ENCODE measurements at places on chromosomes 13 and 19.
A peak's percentile ranks its signal among the peaks of the same experiment; 100 is the strongest.

- DNase-seq: peak; percentile 73
Observed at GRCh38 chr13:51125495-51126226, 14.6 kb upstream of the C13orf42 start.

GRCh38 chr19:6100284-6100915 is 9.9 kb downstream of the RFX2 start:
- DNase-seq: peak; percentile 78

- DNase-seq: peak; percentile 65
Observed at GRCh38 chr13:98445340-98446233, 131.3 kb downstream of the STK24 start.

DNA sequence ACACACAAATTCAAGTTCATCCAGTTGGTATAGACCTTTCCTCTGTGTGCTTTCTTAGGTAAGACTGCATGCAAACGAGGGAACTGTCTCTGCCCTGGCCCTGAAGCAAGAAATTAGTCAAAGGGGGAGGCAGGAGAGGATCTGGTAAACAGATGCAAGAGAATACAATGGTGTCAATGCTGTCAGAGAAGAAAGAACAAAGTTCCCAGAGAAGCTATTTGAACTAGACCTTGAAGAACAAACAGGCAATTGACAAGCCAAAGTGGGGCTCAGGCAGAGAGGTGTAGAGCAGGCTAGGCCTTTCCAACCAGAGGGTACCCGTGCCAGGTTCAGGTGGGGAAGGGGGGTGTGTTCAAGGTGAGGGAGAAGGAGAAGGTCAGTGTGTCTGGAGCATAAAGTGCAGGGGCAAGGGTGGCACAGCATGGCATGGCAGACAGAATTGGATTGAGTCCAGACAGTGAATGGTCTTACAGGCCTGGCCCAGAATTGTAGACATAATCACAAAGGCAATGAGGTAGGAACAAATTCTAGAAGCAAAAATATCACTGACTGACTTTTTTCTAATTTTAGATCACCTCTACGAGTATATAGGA is 95.0 kb upstream of the STARD13 start:
- no peak for DNase-seq

DNA sequence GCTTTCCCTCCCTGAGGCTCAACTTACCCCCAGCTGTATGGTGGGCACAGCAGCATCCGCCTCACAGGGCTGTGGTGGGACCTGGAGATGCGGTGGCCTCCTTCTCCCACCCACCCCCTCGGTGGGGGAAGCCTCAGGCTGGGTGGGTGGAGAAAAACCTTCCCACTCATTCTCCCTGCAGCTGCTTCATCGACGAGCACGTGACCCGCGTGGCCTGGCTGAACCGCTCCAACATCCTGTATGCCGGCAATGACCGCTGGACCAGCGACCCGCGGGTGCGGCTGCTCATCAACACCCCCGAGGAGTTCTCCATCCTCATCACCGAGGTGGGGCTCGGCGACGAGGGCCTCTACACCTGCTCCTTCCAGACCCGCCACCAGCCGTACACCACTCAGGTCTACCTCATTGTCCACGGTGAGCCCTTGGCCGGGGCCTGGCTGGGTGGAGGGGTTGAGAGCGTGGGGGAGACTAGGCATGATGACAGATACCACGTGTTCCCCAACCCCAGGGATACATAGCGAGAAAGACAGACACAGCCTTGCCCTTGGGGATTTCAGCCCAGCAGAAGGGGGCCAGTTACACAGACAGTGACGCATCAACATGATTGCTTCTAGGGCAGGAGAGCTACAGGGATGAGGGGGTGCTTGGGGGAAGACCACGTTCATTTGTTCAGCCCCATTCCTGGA is 12.2 kb downstream of the IGLON5 start:
- no peak for DNase-seq

DNA sequence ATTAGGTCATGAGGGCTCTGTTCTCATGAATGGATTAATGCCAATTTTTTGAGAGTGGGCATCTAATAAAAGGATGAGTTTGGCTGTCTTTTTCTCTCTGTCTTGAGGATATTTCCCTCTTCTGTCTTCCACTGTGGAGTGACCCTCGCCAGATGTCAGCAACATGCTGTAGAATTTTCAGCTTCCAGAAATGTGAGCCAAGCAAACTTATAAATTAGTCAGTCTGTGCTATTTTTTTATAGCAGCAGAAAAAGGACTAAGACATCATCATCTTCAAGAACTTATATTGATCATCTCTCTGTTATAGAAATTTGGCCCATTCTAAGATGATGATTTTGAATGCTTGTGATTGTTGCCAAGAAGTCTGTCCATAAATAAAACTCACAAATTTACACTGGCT is 431.4 kb downstream of the FGF9 start:
- DNase-seq: no peak

GRCh38 chr13:98364179-98364578 is 187.1 kb upstream of the RNF113B start:
- DNase-seq: no peak

- DNase-seq: peak; percentile 69
Observed at GRCh38 chr13:87123987-87124784, 547.0 kb upstream of the SLITRK5 start.

DNA sequence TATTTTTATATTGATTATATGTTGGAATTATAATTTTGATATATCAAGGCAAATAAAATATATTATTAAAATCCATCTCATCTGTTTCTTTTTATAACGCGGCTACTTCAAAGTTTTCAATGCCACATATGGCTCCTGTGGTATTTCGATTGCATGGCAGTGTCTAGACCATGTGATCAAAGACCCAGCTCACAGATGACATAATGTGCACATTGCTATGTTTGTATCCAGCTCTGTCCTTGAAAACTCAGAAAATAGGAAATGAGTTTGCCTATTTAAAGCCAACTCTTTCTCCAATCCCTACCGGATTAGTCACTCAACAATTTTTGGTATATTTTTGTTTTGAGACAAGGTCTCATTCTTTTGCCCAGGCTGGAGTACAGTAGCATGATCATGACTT is 26.2 kb downstream of the TMTC4 start:
- DNase-seq: no peak

DNA sequence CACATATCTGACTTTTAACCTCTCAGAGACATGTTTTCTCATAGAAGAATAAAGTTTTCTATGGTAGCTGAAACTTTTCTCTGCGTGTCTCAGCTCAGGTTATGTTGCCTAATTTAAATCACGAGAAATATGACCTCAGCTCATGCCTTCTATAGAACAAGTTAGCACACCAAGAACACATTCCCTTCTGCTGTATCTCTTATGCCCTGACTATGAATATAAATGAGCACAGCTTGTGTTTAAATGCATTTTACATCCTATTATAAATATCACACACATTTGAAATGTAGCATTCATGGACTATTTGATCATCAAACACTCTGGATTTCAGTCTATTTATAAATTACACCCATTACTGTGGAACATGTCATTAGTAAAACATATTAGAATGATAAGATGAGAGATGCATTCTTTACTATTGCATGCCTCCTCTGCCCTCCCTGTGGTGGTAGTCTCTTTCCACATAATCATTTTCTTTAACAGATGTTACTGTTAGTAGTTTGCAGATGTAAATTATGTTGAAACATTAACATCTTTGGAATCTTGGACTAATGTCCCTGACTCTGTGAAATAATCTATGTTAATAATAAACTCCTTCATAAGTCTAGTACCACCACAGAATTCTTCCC is 2044.9 kb upstream of the PCDH20 start:
- no peak for DNase-seq

DNA sequence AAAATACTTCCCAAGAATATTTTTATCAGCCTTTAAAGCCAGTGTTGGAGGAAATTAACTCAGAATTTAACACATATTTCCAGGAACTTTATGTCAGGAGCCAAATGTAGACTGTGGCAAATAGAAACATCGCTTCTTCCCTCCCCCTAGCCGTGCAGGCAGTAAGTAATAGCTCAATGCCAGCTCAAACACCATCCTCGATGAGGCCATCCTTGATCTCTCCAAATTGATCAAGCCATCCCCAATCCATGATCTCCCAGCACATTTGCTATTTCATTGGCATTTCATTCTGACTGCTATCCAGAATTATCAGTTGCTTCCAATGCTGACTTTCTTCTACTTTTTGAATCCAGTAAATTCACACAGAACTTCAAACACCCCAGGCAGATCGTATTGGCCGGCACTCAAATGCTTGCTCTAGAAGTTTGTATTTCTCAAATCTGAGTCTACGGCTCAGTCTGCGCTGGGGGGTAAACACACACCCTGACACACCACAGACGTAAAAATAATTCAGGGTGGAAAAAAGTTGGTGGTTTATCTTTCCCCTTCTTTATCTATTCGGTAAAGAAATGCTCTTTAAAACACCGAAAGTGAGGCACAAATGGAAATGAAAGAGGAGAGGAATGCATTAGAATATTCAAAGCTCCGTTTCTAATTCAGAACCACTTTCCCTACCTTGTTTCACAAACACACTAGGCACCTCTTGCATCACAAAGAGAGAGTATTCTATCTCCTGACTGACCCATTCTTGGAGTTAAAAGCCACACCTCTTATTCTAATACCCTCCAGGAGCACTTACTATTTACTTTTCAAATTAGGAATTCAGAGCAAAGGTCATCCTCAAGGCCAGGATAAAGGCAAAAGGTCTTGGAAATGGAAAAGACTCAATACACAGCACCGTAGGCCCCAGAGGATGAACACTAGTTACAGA is 991 bp downstream of the OBI1 start:
- peak; percentile 29 for DNase-seq

- DNase-seq: no peak
Observed at GRCh38 chr13:97275776-97276501, 53.8 kb downstream of the MBNL2 start.

GRCh38 chr19:43620061-43621001 is 902 bp upstream of the ZNF428 start:
- no peak for DNase-seq

DNA sequence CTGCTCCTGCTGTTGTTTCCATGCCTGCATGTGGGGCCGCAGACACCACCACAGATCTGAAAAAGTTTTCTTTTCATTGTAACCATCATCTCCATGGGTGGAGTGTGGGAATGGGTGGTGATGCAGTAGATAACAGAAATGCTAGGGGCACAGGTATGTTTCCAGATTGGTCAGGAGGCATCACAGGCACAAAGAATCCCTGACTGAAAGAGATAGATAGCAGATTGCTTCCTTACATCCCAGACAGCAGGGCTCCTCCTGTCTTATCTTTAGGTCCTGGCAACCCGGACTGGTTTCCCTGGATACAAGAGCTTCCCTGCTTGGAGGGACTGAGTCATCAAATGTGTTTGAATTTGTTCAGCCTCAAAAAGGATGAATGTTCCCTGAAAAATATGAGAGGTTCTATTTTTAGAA is 1937.6 kb downstream of the PCDH9 start:
- no peak for DNase-seq

- DNase-seq: peak; percentile 61
Observed at GRCh38 chr19:55640577-55641425, at the start of gene ZNF580. Gene ZNF580, plus strand, starts transcription at chr19:55641002. Its CDS starts 1,507 bp downstream, at chr19:55642509.

DNA sequence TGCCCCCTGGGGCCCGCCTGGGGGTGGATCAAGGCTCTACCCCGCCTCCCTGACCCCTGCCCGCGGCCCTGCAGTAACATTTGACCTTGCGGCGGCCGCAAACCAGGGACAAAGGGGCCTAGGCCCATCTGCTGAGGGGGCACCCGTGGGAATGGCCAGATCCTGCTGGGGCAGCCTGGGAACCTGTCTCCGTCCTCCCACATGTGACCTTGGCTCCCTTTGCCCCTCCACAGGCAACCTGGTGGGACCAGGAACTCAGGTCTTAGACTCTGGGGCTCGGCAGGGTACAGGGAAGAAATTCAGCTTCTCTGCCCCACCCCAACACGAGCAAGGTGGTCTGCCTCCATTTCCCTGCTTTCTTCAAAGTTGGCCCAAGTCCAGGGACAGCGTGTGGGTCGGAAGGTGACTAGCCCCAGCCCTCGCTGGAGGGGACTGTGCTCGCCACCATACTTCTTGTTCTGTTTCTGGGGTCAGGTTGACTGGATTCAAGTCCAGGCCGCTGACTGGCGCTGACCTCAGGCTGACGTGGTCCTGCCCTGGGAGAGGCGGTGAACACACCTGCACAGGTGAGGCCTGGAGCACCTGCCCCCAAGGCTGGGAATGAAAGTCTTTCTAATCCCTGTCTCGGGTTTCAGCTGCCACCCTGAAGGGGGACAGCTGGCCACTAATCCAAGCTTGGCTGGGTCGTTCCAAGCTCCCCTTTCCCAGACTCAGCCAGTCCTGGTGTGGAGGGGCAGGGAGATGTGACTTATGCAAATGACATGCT is 2.5 kb upstream of the NR2F6 start:
- DNase-seq: no peak

GRCh38 chr19:16205205-16206045 is 7.7 kb downstream of the AP1M1 start:
- no peak for DNase-seq

DNA sequence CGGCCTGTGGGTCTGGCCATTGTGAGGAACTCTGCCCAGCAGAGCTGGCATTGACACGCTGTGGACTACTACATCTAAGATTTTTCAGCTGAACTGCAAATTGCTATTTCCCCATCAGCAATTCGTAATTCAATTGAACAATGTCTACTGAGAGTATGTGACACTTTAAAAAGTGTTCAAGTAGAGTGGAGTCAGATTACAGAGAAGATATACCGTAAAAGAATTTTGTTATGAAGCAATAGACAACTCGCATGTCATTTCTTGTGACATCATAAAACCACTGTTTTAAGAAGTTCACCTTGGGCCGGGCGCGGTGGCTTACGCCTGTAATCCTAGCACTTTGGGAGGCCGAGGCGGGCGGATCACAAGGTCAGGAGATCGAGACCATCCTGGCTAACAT is 32.5 kb upstream of the C1QTNF9 start:
- peak; percentile 33 for DNase-seq
